CD4-positive, alpha-beta T cell treated with Interleukin-12 subunit alpha and Interleukin-12 subunit beta, for 1 hour (primary cell): ENCODE measurements at places on chromosomes 12 and 14.
A peak's percentile ranks its signal among the peaks of the same experiment; 100 is the strongest.

DNA sequence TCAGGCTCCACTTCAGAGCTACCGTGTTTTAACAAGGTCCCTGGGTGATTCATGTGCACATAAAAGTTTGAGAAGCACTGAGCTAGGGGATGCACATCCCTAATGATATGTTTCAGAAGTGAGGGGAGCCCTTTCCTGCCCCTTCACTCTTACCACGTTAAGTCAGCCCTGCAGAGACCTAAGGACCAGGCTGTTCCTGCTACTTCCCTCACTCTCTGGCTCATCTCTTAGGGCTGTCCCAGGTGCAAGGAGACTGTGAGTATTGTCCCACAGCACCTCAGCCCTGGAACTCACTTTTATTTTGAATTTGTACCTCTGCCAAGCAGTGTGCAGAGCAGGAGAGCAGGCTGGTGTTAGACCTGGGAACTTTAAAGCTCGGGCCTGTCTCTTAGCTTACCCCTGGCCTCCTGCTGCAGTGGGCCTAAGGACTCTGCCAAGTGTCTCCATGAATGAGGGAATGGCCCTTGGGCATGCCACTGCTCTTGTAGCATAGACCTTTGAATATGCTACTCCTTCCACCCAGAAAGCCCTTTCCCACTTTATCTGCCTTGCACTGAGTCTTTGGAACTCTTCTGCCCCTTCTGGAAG lies 11.0 kb upstream of the SUSD6 start:
- no peak for DNase-seq

- no peak for DNase-seq
Observed at GRCh38 chr14:99891900-99892299, 98.7 kb downstream of the EML1 start.

- no peak for DNase-seq
Observed at GRCh38 chr12:120950807-120951206, 27.5 kb upstream of the HNF1A start.

GRCh38 chr12:46608431-46609272 lies 217.1 kb downstream of the SLC38A4 start:
- DNase-seq, result no peak

DNA sequence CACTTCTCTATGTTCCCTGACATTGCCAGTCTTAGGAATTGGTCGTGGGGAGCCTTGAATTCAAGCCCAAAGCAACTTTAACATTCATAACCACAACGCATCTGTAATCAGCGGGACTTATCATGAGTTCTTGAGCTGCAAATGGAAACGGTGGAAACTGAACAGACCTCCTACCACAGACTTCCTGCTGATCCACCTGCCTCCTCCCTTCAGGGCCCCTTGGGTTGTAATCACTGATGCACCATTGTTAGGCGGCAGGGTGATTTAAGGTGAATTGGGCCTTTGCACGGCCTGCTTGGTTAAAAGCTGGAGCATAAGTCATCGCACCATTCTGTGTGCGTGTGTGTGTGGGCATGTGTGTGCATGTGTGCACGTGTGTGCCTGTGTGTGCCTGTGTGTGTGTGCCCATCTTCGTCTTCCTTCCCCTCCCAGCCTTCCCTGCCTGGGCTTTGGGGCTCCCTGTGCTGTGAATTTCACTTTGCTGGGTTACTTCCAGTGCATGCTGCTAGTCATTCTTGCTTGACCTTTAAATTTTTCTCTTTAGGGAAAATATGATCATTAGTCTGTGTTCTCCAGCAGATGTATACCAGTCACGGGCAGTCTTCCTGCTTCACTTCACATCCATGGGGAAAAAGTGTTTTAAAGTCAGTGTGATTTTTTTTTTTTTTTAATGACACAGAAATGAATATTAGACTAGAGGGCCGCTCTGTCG lies 29.1 kb downstream of the CHST11 start:
- peak; percentile 62 for DNase-seq

DNA sequence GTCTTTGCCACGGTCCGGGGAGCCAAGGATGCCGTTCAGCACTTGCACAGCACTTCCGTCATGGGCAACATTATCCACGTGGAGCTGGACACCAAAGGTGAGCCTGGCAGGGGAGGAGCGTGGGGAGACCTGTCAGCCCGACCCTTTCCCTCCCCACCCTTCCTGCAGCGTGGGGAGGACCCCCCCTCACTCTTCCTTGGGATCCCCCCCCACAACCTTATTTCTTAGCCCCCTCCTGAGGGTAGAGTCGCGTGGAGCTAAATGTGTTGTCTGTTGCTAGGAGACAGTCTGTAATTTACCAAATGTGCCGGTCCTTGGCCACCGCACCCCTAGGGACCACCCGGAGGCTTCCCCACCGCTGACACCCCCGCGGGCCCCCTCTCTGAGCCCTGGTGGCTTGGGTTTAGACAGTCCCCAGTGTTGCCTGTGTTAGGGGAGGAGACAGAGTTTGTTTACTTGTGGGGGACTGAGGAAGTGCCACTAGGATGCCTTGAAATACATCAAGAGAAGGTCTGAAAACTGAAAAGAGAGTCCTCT lies 2.3 kb downstream of the SETD1B start:
- DNase-seq, result peak; percentile 66

DNA sequence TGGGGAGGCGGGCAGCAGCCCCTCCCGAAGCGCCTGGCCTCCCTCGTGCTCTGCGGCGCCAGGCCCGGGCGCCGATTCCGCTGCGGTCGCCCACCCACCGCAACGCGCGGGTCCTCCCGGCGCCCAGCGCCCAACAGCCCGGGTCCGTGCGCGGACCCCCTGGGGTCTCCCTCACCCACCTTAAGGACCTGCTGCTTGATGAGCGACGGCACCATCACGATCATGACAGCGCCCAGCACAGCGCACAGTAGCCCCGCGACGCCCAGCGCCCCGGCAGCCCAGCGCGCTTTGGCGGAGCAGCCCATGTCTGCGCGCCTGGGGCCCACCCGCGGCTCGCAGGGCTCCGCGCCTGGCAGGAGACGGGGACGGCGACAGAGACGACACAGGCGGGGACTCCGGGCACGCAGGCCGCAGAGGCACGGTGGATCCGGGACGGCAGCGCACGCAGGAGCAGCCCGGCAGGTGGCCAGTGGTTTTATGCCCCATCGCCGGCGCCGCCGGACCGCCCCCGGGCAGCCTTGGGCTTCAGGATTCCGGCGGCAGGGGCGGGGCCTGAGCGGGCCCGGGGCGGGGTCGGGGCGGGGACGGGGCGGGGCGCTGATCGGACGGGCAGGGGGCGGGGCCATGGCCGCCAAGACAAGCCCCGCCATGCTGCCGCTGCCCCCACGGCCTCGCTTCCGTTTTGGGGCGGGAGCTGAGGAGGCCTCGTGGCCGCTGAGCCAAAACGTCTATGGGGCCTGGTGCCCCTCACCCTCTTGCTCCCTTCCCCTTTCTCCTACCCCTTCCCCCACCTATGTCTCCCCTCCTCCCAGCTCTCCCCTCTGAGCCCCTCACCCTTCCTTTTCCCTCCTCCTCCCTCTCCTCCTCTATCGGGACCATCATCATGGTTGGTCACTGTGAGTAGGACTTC lies at the start of gene SCARB1:
SCARB1 (minus strand) TSS at position 449 of the 910 bp plus-strand sequence; CDS start at position 305, 144 bp downstream.
- DNase-seq, result peak; percentile 85

DNA sequence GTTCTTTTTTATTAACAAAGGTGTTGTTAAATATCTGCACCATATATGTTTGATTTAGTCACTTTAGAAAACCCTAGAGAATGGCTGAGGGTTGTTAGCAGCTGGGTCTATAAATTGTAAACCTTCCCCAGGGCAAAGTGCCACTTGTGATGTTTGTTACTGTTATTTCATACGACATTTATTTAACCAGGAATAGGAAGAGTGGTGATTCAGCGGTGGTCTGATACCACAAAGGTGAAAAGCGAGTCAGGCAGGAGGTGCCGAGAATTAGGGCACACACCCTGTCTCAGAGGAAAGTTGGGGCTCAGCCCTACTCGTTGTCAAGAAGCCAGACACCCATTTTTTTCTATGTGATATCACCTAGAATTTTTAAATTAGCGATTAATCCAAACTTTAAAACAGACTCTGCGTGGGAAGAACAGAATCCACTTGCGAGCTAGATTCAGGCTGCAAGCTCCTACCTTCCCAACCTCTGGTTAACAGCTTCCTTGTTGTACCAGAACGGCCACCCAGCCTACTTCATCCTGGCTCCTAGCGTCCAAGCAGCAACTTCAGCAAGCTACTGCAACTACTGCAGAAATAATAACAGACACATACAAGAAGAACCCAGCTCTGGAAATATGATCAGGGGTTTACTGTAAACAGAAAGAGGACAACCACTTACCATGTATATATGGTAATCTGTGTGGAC lies 126.7 kb downstream of the TMEM132D start:
- DNase-seq, result no peak

DNA sequence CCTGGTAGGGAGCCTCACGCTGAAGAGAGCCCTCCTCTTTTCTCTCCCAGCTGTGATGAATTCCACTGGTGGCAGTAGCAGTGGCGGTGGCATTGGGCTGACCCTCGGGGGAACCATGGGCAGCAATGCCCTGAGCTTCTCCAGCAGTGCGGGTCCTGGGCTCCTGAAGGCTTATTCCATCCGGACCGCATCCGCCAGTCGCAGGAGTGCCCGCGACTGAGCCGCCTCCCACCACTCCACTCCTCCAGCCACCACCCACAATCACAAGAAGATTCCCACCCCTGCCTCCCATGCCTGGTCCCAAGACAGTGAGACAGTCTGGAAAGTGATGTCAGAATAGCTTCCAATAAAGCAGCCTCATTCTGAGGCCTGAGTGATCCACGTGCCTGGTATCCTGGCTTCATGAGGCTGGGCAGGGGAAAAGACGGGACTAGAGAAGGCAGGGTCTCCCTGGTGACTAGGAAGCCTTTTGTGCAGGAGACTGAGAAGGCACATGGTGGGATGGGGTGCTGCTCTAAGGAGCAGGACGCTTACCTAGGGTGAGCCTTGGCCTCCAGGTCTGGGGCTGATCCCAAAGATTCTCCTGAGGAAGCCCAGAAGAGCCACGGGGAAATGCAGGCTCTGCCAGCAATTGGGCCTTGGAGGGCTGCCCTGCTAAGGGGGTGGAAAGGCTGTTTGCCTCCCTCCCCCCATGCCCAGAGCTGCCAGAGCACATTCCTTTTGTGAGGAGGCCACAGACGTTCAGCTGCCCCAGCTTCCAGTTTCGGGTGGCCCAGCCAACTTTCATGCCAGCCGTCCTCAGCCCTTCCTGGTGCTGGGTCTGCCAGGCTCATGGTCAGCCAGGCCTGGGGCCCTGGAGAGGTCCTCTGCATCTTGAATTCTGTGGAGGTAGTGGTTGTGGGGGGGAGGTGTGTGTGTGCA lies 15.8 kb downstream of the KRT7 start:
- DNase-seq, result no peak

DNA sequence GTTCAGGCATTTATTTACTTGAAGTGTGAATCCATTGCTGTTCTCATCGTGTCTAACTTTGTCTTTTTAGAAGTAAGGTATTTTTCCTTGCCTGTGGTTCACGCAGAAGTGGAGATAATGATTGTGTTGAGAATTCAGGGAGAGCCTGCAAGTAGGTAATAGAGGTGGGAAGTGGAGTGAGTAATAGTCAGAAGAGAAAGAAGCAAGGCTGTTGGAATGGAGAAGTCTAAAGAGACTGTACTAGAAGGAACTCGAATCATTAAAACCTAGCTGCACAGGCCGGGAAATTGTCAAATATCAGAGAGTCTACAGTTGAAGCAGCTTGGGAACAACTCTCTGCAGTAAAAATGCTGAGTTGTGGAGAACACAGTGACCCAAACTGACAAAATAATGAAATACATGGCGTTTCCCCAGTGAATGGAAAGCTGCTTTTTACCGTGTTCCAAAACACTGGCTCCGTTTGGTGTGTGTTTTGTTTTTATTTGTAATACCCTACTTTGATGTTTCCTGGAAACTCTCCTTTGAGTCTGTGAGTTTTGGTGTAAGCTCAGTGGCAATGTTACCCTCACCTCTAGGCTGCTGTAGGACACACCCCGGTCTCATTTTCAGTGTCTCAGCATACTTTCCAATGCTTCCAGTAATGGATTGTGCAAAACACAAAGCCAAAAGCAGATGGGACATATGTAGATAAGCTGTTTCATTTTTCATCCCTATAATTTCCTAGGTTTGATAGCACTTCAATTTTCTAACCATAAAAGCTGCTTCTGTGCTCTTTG lies 146.6 kb downstream of the CRADD start:
- DNase-seq, result no peak

- no peak for DNase-seq
Observed at GRCh38 chr12:78863482-78864402, 832 bp upstream of the SYT1 start.

DNA sequence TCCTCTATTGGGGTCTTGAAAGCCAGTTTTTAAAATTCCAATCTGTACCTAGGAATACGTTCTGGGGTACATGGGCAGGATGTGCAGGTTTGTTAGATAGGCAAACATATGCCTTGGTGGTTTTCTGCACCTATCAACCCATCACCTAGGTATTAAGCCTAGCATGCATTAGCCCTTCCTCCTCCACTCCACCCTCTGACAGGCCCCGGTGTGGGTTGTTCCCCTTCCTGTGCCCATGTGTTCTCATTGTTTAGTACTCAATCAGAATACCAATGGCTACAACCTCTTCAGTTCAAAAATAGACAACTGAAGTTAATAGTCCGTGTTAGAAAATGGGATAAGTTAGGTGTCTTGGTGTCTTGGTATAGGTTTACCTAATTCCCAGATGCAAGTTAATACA lies 3.4 kb downstream of the NTS start:
- no peak for DNase-seq

DNA sequence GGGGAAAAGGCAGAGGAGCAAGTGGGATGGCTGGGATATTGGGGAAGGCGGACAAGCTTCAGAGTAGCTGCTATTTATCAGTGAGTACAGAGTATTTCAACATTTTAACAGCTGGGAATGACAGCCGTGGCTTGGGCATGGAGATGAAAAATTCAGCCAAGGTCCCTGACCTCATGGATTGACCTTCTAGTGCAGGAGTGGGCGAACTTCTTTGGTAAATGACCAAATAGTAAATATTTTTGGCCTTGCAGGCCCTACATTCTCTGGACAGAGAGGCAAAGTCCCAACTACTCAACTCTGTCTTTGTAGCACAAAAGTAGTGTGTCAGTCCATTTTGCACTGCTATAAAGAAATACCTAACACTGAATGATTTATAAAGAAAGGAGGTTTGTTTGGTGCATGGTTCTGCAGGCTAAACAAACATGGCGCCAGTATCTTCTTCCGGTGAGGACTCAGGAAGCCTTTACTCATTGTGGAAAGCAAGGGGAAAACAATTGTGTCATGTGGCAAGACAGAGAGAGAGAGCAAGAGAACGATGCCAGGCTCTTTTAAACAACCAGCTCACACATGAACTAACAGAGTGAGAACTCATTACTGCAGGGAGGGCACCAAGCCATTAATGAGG lies 33.6 kb downstream of the TMEM233 start:
- no peak for DNase-seq

DNA sequence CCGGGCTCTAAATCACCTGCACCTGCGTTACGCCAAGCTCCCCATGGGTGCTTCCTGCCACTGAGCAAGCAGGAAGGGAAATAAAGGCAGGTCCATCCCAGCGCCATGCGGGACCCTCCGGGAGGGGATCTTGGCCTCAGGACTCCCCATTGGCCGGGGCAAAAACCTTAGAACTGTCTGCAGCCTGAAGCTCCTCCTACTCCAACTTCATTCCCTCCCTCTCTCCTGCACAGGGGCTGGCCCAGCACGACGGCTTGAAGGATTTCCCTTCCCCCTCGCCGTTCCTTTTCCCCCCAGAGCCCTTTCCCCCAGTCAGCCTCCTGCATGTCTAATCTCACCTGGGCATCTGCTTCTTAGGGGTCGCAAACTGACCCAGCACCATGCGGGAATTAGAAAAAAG lies 137.2 kb upstream of the NCOR2 start:
- no peak for DNase-seq

GRCh38 chr12:26100666-26101349 lies 24.0 kb downstream of the BHLHE41 start:
- DNase-seq, result no peak
